ENCODE measurements at places on chromosomes 6 and 20.

GRCh38 chr6:148173548-148173947, 169.1 kb upstream of the SASH1 start:
- no peak for DNase-seq

GRCh38 chr6:169222126-169222525, 31.5 kb downstream of the THBS2 start:
- DNase-seq = no peak

- no peak for DNase-seq
These were observed 124.0 kb upstream of the ECI2 start for GRCh38 chr6:4259391-4259790.

GRCh38 chr6:37242429-37243052, 15.0 kb upstream of the TBC1D22B start:
- peak; percentile 99 for DNase-seq

DNA sequence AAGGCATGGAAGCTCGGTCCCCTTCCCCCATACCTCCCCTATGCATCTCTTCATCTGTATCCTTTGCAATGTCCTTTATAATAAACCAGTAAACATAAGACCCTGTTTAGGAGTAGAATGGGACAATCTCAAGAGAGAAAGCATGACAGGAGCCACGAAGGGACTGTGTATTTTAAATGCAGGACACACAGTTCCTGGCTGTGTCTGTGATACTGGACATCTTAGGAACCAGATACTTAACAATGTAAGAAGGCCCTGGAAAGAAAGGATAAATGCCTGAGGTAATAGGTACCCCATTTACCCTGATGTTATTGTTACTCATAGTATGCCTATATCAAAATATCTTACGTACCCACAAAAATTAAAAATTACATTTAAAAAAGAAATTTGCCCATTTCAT, 36.6 kb downstream of the NUDT3 start:
- no peak for DNase-seq

GRCh38 chr6:161503570-161503969, 229.7 kb upstream of the AGPAT4 start:
- no peak for DNase-seq
